ENCODE measurements at places on chromosomes 16 and 17. TPM values are rescaled to one million over a fixed set of nuclear protein-coding genes. Genes with fewer than 3 reads are reported as not detected.
A peak's percentile ranks its signal among the peaks of the same experiment; 100 is the strongest.

ZSCAN32 gene
- 16.6 TPM for total RNA-seq

RPRML gene
- total RNA-seq = not detected

HS3ST6 gene
- total RNA-seq = not detected

MYO18A gene
- total RNA-seq = 79.9 TPM

SAMD14 gene
- 82.0 TPM for total RNA-seq

KCNG4 gene
- total RNA-seq = not detected

CIAPIN1 gene
- 82.6 TPM for total RNA-seq

TBC1D3D gene
- 0.64 TPM for total RNA-seq

SLC2A4 gene
- total RNA-seq = 2.2 TPM

ZNF629 gene
- 29.7 TPM for total RNA-seq

DPEP3 gene
- total RNA-seq = not detected

TSEN54 gene
- total RNA-seq = 18.8 TPM

OR3A3 gene
- not detected for total RNA-seq

DNA sequence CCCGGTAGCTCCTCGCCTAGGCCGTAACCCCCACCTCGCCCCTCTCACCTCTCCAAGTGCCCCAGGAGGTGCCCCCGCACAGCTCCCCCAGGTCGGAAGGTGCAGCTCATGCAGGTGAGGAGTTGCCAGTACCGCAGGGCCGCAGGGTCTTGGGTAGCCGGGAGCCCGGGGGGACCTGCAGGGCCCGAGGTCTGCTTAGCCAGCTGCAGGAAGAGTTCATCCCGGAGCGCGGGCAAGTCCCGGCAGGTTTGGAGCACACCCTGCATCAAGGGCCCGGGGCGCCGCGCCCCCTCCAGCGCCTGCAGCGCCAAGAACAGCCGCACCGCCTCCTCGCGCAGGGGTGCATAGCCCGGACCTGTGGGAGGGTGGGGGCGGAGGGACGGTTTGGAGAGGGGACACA, 4.8 kb downstream of the PLEKHH3 start:
- H3K27ac ChIP-seq = no peak overlapping the region
- H3K4me3 ChIP-seq = peak overlapping the region; percentile 68
- no peak for DNase-seq

GRCh38 chr16:85341972-85342695, 229.9 kb upstream of the CIBAR2 start:
- no peak for DNase-seq
- H3K4me3 ChIP-seq = no peak overlapping the region
- no peak overlapping the region for H3K27ac ChIP-seq
- H3K4me1 ChIP-seq = no peaks in the 10 kb centered on the region
- peaks cover 11% of the 10 kb centered on the region for H3K27me3 ChIP-seq

GRCh38 chr16:56783344-56783743, 53.4 kb downstream of the NUP93 start:
- H3K4me1 ChIP-seq = peaks cover 2% of the 10 kb centered on the region
- H3K36me3 ChIP-seq = no peaks in the 10 kb centered on the region
- no peaks in the 10 kb centered on the region for H3K27me3 ChIP-seq
- no peak overlapping the region for H3K27ac ChIP-seq
- no peak for DNase-seq
- H3K4me3 ChIP-seq = no peak overlapping the region

- no peaks in the 10 kb centered on the region for H3K36me3 ChIP-seq
- peaks cover 4% of the 10 kb centered on the region for H3K4me1 ChIP-seq
- H3K27ac ChIP-seq = no peak overlapping the region
- no peaks in the 10 kb centered on the region for H3K27me3 ChIP-seq
Observed at GRCh38 chr17:61504697-61505096, 52.5 kb downstream of the TBX4 start.

DNA sequence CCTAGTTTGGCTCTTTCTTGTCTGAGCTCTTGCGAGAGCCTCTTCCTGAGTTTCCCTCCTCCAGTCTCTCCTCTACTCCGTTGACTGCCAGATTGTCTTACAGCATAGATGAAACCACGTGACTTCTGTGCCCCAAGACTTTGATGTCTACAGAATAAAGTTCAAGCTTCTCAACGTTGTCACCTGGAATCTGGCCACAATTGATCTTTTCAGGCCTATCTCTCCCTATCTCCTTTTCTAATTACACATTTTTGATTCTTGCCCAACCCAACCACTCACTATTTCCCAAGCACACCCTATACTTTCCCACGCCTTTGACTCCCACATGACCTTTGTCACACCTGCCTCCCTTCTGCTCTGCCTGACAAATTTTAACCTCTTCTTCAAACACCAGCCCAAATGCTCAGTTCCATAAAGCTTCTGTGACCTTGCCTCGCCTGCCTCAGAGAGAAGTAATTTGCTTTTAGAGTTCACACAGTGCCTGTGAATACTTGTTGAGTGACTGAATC, 52.4 kb upstream of the PMFBP1 start:
- H3K4me1 ChIP-seq = no peaks in the 10 kb centered on the region
- no peak for DNase-seq
- no peak overlapping the region for H3K4me3 ChIP-seq
- H3K36me3 ChIP-seq = no peaks in the 10 kb centered on the region

- H3K4me1 ChIP-seq = peaks cover 43% of the 10 kb centered on the region
- DNase-seq = peak; percentile 66
- H3K27me3 ChIP-seq = peaks cover 16% of the 10 kb centered on the region
- peak overlapping the region; percentile 96 for H3K27ac ChIP-seq
Observed at GRCh38 chr16:3087243-3088235, 11.6 kb downstream of the ZSCAN10 start.

- DNase-seq = no peak
Observed at GRCh38 chr17:38906460-38907228, 18.8 kb upstream of the LASP1NB start.

- no peak overlapping the region for H3K4me3 ChIP-seq
- peaks cover 29% of the 10 kb centered on the region for H3K4me1 ChIP-seq
- no peak for DNase-seq
- H3K36me3 ChIP-seq = peaks cover 10% of the 10 kb centered on the region
- peaks cover 14% of the 10 kb centered on the region for H3K27me3 ChIP-seq
- peak overlapping the region; percentile 70 for H3K27ac ChIP-seq
Observed at GRCh38 chr17:77354670-77355455, 214.1 kb downstream of the SEC14L1 start.

- peaks cover 4% of the 10 kb centered on the region for H3K36me3 ChIP-seq
- no peak overlapping the region for H3K27ac ChIP-seq
- no peaks in the 10 kb centered on the region for H3K27me3 ChIP-seq
Observed at GRCh38 chr16:20660325-20660724, 37.2 kb downstream of the ACSM1 start.

GRCh38 chr17:13562271-13562800, 39.4 kb downstream of the HS3ST3A1 start:
- no peak for DNase-seq
- no peaks in the 10 kb centered on the region for H3K27me3 ChIP-seq
- H3K36me3 ChIP-seq = no peaks in the 10 kb centered on the region

GRCh38 chr17:19329839-19330238, 32.7 kb downstream of the B9D1 start:
- peaks cover 32% of the 10 kb centered on the region for H3K36me3 ChIP-seq
- peaks cover 3% of the 10 kb centered on the region for H3K27me3 ChIP-seq
- no peak overlapping the region for H3K27ac ChIP-seq
- no peak for DNase-seq

DNA sequence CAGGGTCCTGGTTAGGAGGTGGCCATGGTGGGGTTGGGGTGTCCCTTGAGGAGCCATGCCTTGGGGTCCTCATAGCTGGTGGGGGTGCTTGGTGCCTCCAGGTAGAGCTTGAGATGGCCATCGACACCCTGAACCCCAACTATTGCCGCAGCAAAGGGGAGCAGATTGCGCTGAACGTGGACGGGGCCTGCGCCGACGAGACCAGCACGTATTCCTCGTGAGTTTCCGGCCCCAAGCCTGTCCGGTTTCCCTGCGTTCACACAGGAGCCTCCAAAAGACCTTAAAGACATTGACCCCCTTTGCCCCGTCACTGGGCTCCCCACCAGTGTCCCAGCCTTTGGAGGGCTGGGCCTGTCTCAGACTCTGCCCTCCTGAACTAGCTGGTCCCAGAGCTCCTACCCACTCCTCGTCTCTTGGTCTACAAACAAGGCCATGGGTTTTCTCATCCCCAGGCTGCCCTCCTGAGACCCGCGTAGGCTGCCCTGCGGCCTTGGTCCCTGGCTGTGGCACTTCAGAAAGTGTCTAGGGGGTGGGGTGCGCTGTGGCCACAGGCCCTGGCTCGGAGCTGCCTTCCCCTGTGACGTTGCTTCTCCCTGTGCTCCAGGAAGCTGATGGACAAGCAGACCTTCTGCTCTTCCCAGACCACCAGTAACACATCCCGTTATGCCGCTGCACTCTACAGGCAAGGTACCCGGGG, 11.8 kb downstream of the POLR3E start:
- H3K27ac ChIP-seq = no peak overlapping the region
- peaks cover 31% of the 10 kb centered on the region for H3K36me3 ChIP-seq
- H3K4me1 ChIP-seq = no peaks in the 10 kb centered on the region

DNA sequence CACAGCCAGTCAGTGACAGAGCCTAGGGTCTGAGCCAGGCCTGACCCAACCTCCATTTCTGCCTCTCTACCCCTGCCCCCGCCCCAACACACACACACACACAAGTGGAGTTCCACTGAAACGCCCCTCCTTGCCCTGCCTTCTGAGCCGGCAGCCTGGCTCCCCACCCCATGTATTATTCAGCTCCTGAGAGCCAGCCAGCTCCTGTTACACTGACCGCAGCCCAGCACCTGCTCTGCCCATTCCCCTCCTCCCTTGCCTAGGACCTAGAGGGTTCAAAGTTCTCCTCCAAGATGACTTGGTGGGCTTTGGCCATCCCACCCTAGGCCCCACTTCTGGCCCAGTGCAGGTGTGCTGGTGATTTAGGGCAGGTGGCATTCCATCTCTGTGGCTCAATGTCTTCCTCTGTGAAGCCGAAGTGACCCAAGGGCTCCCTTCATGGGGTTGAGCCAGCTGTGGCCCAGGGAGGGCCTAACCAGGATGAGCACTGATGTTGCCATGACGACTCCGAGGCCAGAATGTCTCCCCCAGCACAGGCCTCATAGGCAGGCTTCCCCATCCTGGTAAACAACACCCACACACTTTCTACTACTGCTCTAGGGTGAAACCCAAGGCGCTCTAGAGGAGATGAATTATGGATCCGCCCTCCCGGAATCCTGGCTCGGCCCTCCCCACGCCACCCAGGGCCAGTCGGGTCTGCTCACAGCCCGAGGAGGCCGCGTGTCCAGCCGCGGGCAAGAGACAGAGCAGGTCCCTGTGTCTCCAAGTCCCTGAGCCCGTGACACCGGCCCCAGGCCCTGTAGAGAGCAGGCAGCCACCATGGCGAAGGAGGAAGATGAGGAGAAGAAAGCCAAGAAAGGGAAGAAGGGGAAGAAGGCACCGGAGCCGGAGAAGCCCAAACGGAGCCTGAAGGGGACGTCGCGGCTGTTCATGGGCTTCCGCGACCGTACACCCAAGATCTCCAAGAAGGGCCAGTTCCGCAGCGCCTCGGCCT, 9.7 kb downstream of the MYO15A start:
- DNase-seq = no peak
- H3K27ac ChIP-seq = no peak overlapping the region
- peaks cover 3% of the 10 kb centered on the region for H3K4me1 ChIP-seq
- peaks cover 11% of the 10 kb centered on the region for H3K27me3 ChIP-seq
- no peak overlapping the region for H3K4me3 ChIP-seq

DNA sequence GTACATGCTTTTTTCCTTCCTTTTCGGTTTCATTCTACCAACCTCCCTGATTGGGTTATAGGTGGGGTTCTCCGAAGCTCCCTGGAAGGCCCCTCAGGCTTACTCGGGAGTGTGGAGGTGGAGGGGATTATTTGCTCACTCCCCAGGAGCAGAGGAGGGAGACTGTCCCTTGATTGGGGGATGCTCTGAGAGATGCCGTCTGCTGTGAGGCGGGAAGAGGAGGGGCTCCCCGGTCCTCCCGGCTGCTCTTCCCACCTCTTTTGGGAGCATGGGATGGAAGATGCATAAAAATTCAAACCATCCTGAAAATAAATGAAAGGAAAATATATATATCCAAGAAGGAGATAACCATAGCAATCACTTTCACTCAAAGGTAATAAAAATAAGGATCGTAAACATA, 16.1 kb upstream of the RPTOR start:
- DNase-seq = no peak
- H3K36me3 ChIP-seq = no peaks in the 10 kb centered on the region
- peaks cover 1% of the 10 kb centered on the region for H3K27me3 ChIP-seq
- no peak overlapping the region for H3K27ac ChIP-seq

- DNase-seq = no peak
- H3K36me3 ChIP-seq = peaks cover 5% of the 10 kb centered on the region
- peaks cover 8% of the 10 kb centered on the region for H3K27me3 ChIP-seq
- H3K27ac ChIP-seq = no peak overlapping the region
- H3K4me3 ChIP-seq = no peak overlapping the region
Observed at GRCh38 chr17:21061971-21062526, 19.2 kb upstream of the USP22 start.

DNA sequence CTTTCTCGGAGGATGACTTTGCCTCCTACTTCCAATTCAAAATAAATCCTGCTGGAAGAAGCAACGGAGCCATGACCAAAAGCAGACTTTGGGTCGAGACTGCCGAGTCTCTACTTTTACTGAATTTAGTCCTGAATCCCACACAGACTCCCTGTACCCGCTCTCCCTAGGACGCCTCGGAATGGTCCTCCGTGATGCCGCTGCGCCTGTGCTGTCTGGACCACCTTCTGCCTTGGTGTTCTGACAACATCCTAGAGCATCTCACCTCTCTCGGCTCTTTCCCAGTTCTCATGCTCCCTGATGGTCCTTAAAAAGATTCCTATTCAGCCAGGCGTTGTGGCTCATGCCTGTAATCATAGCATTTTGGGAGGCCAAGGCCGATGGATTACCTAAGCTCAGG, 181.1 kb upstream of the HSBP1 start:
- no peaks in the 10 kb centered on the region for H3K36me3 ChIP-seq
- H3K4me3 ChIP-seq = no peak overlapping the region
- no peaks in the 10 kb centered on the region for H3K27me3 ChIP-seq
- peaks cover 5% of the 10 kb centered on the region for H3K4me1 ChIP-seq

GRCh38 chr16:72474501-72475123, 302.7 kb upstream of the PMFBP1 start:
- H3K4me1 ChIP-seq = peaks cover 11% of the 10 kb centered on the region
- no peak overlapping the region for H3K4me3 ChIP-seq
- H3K27me3 ChIP-seq = no peaks in the 10 kb centered on the region
- no peak for DNase-seq
- no peak overlapping the region for H3K27ac ChIP-seq

- H3K36me3 ChIP-seq = no peaks in the 10 kb centered on the region
- H3K27me3 ChIP-seq = peaks cover 6% of the 10 kb centered on the region
- no peak for DNase-seq
- no peak overlapping the region for H3K4me3 ChIP-seq
- no peak overlapping the region for H3K27ac ChIP-seq
- H3K4me1 ChIP-seq = no peaks in the 10 kb centered on the region
Observed at GRCh38 chr17:2962236-2962635, 101.2 kb downstream of the OR1D5 start.

DNA sequence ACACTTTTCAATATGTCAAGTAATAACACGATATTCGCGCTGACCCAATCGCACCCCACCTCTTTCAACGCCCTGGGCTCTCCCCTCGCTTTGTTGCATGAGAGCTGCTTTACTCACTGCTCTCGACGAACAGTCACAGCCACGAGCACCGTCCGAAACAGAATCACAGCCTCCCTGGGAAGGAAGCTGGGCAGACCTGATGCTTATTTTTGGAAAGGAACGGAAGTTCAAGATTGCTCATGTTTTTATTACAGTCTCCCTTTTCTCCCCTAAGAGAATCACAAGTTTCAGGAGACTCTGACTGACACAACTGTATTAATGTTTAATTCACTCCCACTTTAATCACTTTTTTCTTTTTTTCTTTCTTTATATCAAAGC, 67.8 kb downstream of the ANKRD11 start:
- H3K4me1 ChIP-seq = peaks cover 56% of the 10 kb centered on the region
- H3K36me3 ChIP-seq = peaks cover 3% of the 10 kb centered on the region
- no peak overlapping the region for H3K4me3 ChIP-seq
- no peak overlapping the region for H3K27ac ChIP-seq
- no peak for DNase-seq

GRCh38 chr17:47603830-47604597, 45.7 kb upstream of the KPNB1 start:
- H3K4me1 ChIP-seq = no peaks in the 10 kb centered on the region
- DNase-seq = no peak
- H3K27me3 ChIP-seq = peaks cover 2% of the 10 kb centered on the region
- no peak overlapping the region for H3K27ac ChIP-seq
